ENCODE measurements at places on chromosomes 3 and 15.

DNA sequence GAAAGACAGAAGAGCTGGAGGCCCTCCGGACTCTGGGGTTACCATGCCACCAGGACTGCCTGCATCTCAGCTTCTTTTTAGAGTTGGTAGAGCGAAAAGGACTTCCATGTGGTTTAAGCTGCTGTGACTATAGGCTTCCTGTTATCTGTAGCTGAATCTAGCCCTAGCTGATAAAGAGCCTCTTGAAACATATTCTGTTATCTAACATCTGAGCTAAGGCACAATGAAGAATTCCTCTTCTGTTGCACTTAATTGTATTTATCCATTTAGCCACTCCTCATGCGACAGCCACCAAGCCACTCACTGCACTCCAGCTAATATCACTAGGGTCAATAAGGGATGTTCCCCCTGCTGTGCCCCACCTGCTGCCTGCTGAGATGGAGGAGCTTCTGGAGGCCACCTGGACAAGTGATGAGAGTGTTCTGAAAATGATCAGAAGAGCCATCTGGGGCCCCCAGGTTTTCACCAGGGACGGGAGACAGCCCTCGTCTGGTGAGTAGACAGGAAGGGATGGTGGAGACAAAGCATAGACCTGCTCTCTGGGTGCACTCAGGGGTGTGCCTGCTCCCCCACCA is 94.6 kb upstream of the PLXNA1 start:
- no peak for DNase-seq

GRCh38 chr3:142578329-142579223 is at the start of gene ATR:
ATR (minus strand) TSS chr3:142578733; CDS start chr3:142578704, 29 bp downstream.
- peak; percentile 40 for DNase-seq

GRCh38 chr3:197189623-197190022 is 108.8 kb downstream of the DLG1 start:
- DNase-seq: no peak

- no peak for DNase-seq
Observed at GRCh38 chr3:55481744-55482495, 5.2 kb downstream of the WNT5A start.

GRCh38 chr3:168260859-168261258 is 165.1 kb upstream of the GOLIM4 start:
- DNase-seq: no peak

- no peak for DNase-seq
Observed at GRCh38 chr15:57391537-57391936, 15.2 kb downstream of the CGNL1 start.

DNA sequence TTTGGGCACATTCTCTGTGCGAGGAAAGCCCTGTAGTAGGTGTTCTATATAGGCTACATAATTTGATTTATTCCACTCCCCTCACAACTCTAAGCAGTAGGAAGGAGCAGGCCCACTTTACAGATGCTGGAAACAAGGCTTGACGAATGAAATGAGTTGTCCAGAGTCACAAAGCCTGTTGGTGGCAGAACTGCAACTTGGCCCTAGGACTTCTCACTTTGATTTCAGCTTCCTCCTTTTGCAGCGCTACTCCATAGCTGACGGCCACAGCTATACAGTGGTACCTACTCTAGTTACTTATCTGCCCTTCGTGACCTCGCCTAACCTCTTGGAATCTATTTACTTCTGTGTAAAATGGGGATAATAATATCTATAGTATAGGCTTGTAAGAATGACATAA is 2.5 kb upstream of the IRAK2 start:
- DNase-seq: no peak

- DNase-seq: no peak
Observed at GRCh38 chr15:98017150-98017964, 56.9 kb downstream of the ARRDC4 start.

- no peak for DNase-seq
Observed at GRCh38 chr3:72180405-72180804, 395.5 kb upstream of the PROK2 start.

DNA sequence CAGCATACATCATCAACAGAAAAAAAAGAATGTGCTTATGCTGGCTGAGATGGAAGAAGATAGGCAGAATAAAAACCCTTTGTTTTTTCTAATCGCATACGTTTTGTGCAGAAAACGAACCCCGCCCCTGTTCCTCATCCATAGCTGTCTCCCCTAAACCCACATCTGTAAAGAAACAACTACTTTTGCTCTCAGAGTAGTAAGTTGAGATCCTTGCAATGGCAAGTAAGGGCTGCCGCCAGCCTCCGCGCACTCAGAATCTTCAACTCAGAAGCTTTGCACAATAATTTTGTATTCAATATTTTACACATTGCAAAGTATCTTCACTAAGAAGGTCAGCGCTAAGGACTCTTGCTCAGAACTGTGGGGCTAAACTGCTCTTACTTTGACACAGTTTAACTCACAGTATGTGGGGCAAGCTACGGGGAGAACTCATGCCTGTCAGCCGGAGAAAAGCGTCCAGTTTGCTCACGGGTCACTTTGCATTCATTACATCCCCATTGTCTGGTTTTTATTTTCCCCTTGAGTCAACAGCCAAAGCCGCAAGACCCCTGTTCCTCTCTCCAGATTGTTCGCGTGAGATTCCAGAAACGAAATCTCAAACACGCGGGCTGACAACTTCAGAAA is 1.0 kb downstream of the LYSMD4 start:
- no peak for DNase-seq

GRCh38 chr15:99509686-99510461 is 55.9 kb upstream of the MEF2A start:
- DNase-seq: no peak

DNA sequence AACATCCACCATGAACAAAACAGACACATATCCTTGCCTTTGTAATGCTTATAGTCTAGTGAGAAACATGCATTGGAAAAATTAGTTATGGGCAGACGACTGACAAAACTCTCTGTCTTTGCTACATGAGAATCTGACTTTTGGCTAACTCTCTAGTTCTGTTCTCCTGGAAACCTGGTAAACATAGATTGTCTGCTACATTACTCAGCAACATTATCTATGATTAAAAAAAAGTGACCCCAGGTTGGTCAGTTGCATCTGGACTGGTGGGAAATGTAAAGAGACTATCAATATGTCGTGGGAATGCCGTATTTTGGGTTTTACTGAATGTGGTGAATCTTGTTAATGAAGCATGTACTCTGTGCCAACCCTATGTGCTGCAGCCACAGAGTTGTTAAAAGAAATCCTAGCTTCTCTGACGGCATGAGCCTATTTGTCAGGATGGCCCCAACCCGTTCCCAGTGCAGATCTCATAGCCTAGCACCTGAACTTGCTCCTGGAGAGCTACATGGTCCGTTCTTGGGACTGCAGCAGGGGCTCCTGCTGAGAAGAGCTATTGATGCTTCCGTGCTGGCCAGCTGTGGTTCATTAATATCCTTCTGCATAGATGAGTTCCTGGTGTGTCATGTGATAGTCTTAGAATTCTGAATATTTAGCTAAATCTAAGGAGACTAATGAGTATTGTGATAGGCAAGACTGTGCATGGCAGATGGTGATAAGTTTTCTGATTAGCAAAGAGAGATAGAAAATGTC is 311.7 kb upstream of the ZNF717 start:
- DNase-seq: no peak

DNA sequence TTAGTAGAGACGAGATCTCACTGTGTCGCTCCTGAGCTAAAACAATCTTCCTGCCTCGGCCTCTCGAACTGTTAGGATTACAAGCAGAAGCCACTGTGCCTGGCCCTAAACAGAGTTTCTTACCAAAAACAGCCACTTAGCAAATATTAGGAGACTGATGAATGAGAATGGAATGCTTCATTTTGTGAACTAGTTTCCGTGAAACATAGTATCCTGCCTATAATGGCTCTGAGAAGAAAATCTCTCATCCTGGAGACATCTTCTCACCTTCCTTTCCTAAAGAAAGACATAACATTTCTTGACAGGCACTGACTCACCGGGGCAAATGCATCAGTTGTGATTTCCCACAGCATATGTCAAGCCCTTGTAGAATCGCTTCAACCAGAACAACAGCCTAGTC is 44.9 kb downstream of the GJD2 start:
- DNase-seq: no peak

DNA sequence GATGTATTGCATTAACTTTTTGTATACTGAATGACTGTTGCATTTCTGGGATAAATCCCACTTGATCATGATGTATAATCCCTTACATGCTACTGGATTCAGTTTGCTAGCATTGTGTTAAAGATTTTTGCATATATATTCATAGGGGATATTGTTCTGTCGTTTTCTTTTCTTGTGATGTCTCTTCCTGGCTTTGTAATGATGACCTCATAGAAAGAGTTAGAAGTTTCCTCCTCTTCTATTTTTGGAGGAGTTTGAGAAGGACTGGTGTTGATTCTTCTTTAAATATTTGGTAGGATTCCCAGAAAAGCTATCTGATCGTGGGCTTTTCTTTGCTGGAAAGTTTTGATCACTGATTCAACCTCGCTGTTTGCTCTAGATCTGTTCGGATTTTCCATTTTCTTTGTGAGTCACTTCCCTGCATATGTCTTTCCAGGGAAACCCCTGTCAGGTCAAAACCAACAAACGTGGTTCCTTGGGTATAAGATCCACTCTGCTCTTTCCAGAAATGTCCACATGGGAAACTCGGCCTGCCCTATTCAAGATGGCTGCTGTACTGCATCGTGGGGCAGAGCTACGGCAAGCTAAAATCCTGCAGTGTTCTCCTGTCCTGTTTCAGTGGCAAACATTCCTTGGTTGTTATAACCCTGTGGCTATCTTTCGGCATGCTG is 120.4 kb downstream of the GABRG3 start:
- DNase-seq: no peak

DNA sequence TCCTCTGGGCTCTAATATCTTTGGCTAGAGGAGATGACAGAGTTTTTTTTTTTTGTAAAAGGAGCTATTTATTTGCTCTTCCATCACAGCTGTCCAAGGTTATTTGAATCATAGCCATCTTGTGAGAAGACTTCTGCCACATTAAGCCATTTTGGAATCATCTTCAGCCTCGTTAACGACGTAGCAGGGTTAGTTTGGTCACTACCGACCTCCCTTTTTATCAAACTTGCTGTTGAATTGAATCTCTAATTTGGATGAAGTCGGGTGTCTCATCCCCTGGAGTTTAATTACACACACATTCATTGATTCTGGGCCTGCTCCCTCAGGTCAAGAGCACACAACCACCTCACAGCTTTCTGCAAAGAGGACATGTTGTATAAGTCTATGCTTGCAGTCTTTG is 238.7 kb downstream of the CPNE4 start:
- no peak for DNase-seq

DNA sequence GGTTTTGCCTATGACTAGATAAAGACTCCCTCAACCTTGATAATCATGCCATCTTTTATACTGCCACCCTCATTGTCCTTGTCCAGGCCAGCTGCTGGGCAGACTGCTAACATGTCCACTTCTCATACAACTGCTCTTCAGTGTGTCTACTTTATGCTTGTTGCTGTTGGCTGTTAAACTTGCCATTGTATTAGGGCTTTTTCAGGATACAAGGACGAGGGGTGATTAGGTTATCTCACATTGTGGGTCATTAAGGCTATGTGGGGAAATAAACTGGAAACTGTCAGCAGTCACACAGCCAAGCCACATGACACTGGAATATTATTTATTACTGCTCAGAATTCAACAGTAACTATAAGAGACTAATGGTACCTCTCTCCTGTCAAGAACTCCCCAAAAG is 36.1 kb downstream of the STARD9 start:
- DNase-seq: no peak

- DNase-seq: no peak
Observed at GRCh38 chr15:81221449-81221848, 24.8 kb downstream of the IL16 start.

DNA sequence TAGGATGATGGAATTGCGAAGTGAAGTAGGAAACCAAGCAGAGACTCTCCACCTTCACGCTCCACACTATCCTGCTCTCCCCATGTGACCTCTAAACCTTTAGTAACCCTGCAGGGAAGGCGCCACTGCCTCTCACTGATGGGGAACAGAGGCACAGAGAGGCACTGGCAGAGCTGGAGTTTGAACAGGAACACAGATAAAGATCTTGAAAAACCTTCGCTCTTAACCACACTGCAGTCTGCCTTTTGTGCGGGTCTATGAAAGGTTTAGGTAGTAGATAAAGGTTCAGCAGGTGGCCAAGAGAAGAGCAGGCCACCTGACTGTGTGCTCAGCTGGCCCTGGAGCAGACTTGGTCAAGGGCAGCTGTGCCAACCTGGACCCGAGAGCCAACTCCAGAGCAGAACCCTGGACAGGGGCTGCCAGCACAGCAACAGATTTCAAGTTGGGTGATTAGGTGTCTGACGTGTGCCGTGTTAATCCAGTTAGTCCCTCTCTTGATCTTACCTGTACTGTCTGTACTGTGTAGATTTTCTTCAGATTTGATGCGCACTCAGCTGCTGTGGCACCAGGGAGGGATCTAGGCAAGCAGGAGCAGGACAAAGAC is 15.2 kb downstream of the EIF4E3 start:
- DNase-seq: no peak

DNA sequence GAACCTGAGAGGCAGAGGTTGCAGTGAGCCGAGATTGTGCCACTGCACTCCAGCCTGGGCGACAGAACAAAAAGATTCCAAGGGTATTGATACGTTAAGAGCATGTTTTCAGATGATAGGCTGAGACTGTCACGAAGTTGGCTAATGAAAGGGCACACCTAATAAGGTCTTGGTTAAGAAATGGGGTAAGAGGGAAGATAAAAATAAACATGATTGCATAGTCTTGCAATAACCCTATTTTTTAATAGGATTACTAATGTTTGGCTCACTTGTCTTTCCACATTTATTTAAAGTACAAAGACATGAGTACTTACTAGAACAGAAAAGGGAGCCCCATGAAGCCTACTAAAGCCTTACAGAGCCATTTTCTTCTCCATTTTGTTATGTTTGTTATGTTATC is 109.0 kb downstream of the FRMD4B start:
- DNase-seq: no peak

GRCh38 chr15:63029676-63030075 is 12.9 kb upstream of the TPM1 start:
- no peak for DNase-seq

DNA sequence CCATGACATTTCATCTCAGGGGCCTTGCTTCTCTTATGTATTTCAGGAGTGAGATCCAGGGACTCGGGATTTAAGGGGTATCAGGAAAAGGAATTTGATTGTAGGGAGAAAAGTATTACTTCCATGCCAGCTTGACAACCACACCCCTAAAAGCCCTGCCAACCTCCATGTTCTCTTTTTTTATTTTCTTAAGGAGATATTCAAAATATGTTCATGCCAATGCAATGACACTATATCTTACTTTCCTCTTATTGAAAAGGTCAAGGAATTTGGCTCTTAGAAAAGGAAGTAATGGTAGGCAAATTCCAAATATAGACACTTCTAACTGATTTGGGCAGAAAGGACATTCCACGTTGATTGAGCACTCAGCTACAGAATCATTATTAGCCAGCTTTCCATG is 407.5 kb upstream of the NECTIN3 start:
- no peak for DNase-seq
